CD4-positive, alpha-beta T cell (primary cell): ENCODE measurements at places on chromosomes 4 and X. TPM values are rescaled to one million over a fixed set of nuclear protein-coding genes. Genes with fewer than 3 reads are reported as not detected.

GRCh38 chr4:68960294-68961163 is 8.9 kb upstream of the UGT2A3 start:
- no peak for DNase-seq

DNA sequence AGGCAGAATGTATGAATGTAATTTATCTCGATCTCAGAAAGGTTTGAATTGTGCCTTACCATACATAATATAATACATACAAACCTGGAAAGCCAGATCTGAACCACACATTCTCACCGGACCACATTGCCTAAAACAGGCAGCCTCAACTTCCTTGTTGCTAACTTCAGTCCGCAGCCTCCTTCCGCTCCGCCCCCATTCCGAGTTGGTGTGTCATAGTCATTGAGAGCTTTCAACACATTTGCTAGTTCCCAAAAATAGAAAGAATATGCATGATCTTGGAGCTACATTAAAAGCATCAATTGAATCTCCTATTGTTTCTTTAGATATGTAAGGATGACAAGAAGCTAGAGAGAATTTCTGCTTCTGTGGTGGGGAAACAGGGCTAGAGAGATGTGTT is 127.2 kb downstream of the ARHGEF9 start:
- DNase-seq: no peak

DNA sequence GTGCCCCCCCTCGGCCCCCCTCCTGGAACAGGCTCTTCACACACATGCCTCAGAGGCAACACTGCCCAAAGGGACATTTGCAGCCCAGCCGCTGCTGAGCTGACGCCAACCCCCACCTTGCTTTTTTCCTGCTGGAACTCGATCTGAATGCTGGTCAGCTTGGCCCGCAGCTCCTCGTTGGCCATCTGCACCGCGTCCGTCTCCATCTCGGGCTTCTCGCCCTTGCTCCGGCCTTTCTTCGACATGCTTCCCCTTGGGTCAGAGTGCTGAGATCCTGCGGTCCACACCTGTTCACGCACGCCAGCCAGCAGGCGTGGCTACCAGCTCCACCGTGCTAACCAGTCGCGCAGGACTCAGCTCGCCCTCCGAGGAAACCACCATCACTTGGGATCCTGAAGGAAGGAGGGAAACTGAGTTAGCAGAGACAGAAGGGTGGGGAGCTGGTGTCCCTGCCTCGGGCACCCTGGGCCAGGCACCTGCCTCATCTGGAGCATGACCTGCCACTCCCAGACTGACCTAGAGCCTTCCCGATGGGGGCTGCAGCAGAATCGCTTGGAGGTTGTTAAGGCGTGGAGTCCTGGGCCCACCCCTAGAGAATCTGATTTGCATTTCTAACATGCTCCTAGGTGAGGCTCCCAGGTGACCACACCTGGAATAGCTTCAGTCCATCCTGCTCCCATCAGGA is 87.6 kb downstream of the JAKMIP1 start:
- no peak for DNase-seq

- no peak for DNase-seq
Observed at GRCh38 chr4:174406383-174406782, 115.9 kb downstream of the HPGD start.

The FAM9A gene
- total RNA-seq: not detected

DNA sequence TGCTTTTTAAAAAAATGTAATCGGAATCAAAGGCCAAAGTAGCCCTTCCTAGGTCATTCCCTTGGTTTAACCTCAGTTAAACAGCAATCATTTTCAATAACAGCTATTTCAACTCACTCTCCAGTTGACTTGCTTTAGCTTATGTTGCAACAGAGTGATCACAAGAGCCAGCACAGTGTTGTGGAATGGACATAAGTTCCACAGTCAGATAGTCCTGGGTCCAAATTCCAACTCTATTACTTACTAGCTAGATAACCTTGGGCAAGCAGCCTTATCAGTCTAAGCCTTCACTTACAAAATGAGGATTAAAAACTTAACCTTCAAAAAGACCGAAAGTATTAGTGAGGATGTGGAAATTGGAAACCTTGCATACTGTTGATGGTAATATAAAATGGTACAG is 9.2 kb upstream of the GPC3 start:
- no peak for DNase-seq

DNA sequence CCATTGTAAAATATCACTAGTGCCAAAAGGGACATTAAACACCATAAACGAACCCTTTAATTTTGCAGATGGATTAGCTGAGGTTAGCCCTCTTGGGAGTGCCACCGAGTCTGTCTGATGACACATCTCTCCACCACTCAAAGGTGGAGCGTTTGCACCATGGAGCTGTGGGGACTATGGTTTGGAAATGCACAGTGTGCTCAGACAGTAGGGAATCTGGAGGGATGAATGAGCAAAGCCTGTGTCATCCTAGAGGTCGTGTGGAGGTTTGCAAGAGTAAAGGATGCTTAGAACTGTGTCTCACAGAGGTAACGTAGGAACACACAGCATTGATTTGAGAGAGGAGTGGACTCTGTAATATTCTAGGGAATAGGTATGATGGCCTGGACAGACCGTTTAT is 93.7 kb downstream of the CLNK start:
- DNase-seq: no peak

DNA sequence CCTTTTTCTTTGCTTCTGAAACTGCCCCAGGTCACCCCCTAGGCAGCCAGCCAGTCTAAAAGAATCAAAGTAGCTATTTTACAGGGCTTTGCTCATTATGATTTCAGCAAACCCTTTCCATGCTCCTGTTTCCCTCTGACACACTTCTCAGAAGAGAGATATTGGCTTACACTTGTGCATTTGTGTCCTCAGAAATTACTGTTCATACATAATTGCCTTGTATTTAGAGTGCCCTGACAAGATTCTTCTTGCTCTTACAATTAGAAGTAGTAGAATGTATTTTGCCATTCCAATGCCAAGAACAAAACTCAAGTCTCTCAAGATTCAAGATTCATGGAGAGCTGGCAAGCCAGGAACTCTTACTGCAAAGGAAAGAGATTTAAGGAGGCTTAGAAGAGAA is 531.0 kb upstream of the ZFP42 start:
- DNase-seq: no peak

GRCh38 chr4:23084559-23085248 is 392.0 kb downstream of the GBA3 start:
- DNase-seq: no peak

DNA sequence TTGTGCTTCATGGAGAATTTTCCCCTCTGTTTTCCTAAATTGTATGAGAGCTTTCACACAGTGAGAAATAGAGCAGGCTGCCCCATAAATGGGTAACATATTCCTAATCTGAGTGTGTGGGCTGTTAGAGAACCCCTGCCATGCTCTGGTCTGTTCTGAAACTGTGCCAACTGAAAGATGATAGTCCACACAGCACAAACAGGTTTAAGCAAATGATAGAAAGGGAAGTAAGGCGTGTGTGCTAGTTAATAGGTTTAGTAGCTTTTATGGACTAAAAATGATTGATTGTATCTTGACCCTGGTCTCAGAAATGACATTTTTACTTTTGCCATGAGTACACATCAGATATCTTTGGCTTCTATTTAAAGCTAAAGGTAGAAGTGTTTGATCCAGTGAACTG is 106.2 kb downstream of the PRRG1 start:
- no peak for DNase-seq

DNA sequence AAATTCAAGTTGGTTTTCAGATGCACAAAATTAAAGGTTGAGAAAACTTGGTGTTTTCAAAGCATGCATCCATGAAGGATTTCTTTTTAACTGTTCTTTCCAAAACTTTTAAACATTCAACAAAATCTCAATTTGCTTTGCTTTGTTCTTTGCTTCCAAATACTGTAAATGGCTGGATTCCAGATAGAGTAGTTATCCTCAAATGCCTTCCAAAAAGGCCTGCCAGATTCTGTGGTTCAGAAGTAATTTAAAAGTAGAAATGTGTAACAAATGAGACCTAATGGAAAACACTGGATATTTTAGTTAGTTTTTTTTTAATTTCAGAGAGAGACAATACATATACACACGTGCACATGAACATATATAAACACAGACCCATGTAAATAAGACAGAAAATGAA is 97.3 kb downstream of the NR3C2 start:
- no peak for DNase-seq

The MAGEA10 gene
- not detected for total RNA-seq

DNA sequence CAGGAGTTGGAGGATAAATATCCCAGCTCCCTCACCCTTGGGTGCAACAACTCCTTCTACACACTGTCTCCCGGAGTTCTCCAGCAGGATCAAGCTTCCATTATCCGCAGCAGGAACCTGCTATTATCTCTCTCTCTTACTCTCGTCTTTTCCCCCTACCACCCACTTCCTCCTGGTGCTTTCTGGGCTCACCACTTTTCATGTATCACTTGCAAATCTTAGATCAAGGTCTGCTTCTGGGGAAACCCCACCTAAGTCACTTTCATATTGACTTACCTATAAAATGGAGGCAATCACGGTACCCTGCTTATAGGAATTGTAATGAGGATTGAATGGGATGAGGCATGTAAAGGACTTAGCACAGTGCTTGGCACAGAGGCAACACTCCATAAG is 589.5 kb downstream of the BCOR start:
- DNase-seq: peak; percentile 60

DNA sequence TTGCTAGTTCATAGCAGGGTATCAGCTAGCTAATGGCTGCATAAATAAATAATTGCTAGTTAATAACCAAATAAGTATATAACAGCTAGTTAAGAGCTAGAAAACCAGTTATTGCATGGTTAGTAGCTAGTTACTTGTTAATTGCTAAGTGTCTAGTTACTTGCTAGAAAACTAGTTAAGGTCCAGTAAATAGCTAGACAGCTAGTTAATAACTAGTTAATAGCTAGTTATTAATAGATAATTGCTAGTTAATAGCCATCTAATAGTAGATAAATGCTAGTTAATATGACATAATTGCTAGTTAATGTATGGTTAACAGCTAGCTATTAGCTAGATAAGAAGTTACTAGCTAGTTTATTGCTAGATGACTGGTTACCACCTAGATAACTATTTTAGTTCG is 629.9 kb upstream of the CT83 start:
- no peak for DNase-seq

The FABP2 gene
- not detected for total RNA-seq
